Osteoblast (primary cell): ENCODE measurements at places on chromosomes 13 and 19. TPM values are rescaled to one million over a fixed set of nuclear protein-coding genes. Genes with fewer than 3 reads are reported as not detected.

The TCF3 gene
- total RNA-seq: 46.6 and 55.0 TPM in 2 replicates

The POU2F2 gene
- under 0.01 and 0.88 TPM in 2 replicates for total RNA-seq

The GNG7 gene
- 0.29 and 0.72 TPM in 2 replicates for total RNA-seq

The CRLF1 gene
- total RNA-seq: 6.9 and 15.9 TPM in 2 replicates

The MAST1 gene
- 0.29 and 0.72 TPM in 2 replicates for total RNA-seq

The TLE6 gene
- total RNA-seq: under 0.01 and 0.72 TPM in 2 replicates
